ENCODE measurements at places on chromosomes 2 and 18.

DNA sequence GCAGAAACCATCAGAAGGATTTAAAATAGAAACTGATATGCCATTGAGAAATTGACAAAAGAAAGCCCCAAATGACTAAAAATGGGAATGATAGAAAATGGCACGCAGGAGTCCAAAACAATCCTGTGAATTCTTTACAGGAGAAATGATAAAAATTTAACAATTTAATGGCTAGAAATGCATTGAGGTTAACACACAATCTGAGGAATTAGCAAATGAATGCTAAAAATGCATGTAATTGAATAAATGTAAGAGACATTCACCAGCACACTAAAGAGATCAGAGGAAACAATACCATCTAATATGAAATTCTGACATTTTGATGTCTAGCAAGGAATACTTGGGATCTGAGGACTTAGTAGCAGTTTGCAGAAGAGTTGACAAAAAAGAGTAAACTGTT lies 37.0 kb downstream of the MARCHF4 start:
- DNase-seq, result no peak

DNA sequence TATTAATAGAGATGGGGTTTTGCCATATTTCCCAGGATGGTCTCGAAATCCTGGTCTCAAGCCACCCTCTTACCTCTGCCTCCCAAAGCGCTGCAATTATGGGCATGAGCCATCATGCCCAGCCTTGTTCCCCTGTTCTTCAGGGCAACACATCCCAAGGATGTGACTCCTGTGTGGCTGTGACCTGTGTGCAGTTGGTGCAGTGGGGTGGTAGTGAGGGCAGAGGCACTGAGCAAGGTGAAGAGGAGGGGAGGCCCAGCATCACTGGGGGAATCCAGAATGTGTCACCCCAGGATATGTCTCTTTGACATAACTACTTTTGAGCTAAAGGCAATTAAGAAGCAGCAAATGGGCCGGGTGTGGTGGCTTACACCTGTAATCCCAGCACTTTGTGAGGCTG lies 23.4 kb downstream of the CENPA start:
- no peak for DNase-seq

GRCh38 chr2:144780983-144781382 lies 261.1 kb upstream of the ZEB2 start:
- peak; percentile 42 for DNase-seq

DNA sequence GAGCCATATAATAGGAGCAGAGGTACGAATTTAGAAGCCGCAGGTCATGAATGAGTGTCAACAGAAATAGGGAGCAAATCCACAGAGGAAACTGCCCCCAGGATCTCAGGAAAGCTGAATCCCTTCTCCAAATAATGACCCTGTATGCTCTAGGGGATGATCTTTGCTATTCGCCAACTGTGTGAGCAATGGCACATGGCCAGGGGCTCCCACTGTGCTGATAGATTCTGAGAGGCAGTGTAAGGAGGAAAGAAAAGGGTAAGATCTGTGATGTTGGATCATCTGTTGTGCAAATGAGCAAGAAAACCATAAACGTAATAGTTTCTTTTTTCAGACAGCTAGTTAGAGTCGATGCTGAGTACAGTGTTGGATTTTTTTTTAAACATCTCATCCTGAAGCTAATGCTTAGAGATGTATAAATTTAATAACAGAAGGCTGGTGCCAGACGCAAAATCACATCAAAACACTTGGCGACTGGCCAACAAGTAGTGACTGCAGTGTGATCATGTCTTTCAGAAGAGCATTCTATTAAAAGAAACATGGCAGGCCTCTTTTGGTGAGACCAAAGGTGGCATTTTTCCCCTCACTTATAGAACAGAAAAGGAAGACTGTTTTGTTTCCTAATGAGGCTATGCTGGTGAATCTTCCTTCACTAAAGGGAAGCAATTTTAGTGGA lies 77.4 kb downstream of the ABCA12 start:
- no peak for DNase-seq

DNA sequence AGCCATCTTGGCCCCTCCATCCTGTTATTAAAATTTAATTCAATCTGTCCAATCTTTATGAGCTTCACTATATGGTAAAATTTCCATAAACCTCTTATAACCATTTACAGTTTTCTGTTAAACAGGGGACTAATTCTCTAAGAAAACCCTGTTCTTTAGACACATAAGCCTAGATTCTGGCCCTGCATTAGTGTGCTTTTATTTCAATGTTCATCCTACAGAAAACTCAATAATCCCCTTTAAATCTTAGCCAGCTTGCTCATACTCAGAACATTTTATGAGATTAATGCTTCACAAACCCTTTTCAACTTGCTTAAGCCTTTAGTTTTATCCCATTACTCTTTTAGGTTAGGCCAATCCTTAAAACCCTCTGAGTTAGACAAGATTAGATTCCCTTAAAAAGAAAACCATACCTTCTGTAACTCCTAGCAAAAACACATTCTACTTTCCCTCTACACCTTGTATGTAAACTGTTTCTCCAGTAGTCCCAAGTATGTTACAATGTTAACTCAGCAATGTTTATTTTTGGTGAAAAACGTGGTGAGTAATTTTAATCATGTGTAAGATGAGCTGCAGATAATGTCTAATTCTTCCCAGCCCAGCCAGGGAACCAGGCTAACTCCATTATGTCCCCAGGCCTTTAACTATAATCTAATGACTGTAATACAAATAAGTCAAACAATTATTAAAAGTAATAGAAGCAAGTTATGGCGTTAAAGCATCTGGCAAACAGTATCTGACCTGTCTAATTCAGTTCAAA lies 1953.4 kb upstream of the LRRTM1 start:
- DNase-seq, result no peak

DNA sequence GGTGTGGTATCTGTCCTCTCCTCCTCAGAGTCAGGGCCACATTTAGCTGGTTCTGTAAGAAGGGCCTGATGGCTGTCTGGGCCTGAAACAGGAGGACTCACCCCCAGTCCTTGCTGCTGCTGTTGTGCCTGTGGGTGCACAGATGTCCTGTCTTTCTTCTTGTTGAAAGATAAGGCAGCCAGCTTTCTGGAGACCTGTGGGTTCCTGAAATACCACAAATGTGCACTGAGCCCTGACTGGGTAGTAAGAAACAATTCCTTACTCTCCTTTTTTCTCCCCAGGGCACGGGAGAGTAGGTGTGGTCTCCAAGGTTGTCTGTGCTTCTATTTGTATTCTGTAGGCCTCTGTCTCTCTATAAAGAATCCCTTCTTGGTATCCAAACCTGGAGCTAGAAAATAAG lies 96.2 kb upstream of the DLX2 start:
- no peak for DNase-seq

DNA sequence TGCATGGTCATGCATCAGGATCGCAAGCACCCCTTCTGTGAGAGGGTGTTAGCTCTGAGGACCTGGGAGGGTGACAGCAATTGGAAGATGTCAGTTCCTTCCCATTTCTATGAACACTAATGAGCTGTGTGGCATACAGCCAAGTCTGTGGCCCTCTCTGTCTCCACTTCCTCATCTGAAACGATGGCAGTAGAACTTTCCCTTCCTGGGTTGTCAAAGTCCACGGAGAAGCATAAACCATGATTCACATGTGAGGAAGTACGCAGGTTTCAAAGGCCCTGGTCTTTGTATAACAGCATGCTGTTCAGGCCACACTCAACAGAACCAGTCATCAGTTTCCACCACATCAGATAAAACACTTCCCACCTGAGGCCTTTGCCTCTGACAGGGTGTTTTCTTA lies 167.4 kb upstream of the RAB6C start:
- peak; percentile 4 for DNase-seq

GRCh38 chr18:49863769-49864621 lies 50.7 kb upstream of the ACAA2 start:
- DNase-seq, result no peak

DNA sequence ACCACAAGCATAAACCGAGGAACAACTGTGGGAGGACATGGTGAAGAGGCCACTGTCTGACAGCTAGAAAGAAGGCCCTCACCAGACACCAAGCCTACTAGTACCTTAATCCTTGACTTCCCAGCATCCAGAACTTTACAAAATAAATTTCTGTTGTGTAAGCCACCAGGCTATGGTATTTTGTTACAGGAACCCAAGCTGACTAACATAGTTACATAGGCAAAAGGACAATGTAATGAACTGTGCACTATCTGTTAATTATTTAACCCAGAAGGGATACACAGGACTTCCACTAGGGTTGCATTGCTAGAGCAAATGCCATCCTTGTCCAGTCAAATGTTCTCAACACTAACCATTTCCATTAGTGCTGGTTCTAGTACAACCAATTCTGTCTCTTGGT lies 47.7 kb upstream of the DOK6 start:
- DNase-seq, result no peak

GRCh38 chr2:51789918-51790317 lies 758.0 kb upstream of the NRXN1 start:
- no peak for DNase-seq

- DNase-seq, result peak; percentile 85
Observed at GRCh38 chr2:204325468-204325867, 219.8 kb upstream of the PARD3B start.

- DNase-seq, result no peak
Observed at GRCh38 chr2:66851449-66851872, 416.5 kb downstream of the MEIS1 start.

- no peak for DNase-seq
Observed at GRCh38 chr2:223549215-223549614, 52.9 kb downstream of the SCG2 start.

- DNase-seq, result peak; percentile 81
Observed at GRCh38 chr18:48928787-48929186, 22.0 kb downstream of the SMAD7 start.

GRCh38 chr2:21928292-21928691 lies 804.5 kb downstream of the TDRD15 start:
- no peak for DNase-seq

DNA sequence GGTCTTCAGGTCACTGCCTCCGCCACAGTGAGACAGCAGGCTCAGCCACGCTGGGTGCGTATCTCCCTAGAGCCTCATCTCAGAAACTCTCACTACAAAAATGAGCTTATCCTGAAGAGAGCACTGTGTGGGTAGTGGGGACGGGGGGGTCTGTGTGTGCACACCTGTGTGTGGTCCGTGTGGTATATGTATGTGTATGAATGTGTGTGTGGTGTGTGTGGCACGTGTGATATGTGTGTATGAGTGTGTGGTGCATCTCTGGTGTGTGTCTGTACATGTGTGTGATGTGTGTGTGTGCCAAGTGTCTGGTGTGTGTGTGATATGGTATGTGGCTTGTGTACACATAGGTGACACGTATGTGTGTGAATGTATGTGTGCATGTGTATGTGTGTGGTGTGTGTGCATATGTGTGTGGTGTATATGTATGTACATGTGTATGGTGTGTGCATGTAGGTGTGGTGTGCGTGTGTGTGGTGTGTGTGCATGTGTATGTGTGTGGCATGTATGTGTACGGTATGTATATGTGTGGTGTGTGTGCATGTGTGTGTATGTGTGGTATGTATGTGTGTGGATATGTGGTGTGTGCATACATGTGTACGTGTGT lies 332.2 kb downstream of the EIPR1 start:
- no peak for DNase-seq

DNA sequence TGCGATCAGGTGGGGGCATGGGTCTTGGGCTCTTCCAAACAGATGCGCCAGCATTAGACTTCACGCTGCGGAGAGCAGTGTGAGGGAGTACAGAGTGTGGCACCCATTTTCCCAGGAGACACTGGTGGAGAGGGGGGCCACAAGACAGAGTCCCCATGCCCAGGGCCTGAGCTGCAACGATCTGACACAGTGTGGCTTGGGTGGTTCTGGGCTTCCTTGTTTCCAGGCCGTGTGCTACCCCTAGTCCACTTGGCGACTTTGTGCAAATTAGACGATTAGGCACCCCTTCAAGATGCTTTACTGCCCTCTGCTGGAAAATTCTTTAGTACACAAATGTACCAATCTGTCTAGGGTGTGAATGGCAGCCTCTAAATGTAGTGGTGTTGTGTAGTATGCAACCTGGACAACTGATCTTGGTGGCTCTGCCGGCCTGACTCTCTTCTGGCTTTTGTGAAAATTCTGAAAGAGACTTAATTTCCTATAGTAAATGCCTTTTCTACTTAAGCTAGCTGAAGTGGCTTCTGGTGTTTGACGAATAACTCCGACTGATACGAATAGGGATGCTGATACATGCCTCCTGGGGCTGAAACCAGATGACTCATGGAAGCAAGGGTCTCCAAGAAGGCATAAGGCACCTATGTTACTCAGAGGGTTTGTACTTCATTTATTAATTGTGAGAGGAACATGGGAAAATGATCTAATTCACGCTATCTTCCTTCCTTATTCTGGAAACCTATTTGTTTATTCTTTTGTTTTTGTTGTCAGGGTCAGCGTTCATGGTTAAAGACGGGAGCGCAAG lies 92.3 kb upstream of the SMAD2 start:
- DNase-seq, result peak; percentile 67

DNA sequence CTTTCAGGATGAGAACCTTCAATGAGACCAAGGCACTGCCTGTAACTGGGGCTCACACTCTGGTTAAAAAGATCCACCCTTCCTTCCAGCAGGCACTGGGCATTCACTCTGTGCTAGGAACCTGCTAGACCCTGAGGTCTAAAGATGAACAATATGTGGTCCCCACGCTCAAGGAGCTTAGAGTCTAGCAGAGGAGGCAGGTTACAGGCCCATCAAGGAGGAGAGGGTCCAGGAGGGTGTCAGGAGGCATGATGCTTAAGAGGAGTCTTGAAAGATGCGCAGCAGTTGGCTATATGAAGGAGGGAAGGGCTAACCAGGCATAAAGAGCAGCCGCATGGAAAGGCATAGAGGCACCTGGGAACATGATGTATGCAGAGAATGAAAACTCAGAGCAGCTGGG lies 4.5 kb downstream of the ANKRD53 start:
- no peak for DNase-seq

DNA sequence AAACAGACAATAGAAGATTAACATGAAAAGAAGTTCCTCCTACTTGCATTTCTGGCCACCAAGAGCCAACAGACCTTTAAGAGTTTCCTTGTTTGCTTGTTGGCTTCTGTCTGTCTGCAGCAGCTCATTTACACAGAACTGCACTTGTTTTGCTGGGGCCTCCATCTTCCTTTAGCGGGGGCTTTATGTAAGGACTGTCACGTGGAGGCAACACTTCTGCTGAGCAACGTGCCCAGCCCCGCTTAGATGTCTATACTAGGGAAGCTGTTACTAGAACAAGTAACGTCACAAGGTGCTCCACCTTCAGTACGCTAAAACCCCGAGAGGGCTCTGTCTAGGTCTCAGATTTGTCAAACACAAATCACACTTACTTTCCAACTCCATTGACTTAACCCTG lies 104.3 kb upstream of the PXDN start:
- no peak for DNase-seq

DNA sequence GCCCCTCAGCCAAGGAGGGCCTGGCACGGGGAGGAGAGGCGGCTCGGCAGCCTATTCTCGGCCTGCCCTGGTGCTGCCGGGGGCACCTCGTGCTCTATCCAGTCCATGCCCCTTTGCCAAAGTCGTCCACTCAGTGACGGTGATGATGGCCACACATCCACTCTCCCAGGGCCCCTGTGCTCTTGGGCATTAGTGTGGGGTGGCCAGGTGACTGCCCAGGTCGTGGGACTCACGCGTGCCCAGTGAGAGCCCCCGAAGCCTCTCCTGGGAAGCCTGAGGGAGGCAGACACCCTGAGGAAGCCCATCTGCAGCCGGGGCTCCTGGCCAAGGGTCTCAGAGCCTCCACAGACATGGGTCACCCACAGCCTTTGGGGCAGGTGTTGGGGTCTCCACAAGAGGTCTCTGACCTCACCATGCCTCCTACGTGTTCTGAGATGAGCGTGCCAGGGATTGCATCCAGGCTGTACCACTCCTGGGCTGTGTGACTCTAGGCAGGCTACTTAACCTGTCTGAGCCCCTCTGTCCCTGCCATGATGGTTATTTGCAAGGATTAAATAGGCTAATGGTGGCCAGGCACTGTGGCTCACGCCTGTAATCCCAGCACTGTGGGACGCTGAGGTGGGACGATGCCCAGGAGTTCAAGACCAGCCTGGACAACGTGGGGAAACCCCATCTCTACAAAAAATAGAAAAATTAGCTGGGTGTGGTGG lies 12.9 kb downstream of the RAMP1 start:
- DNase-seq, result no peak

Measured in DMS79 treated with DMSO at 0.1 percent for 48 hours (cell line).